Hematopoietic multipotent progenitor cell (in vitro differentiated cells): ENCODE measurements at places on chromosomes 6 and 20.

- no peak for DNase-seq
Observed at GRCh38 chr20:48416002-48416401, 411.8 kb downstream of the PREX1 start.

- no peak for DNase-seq
Observed at GRCh38 chr6:81088145-81088544, 664.3 kb downstream of the TENT5A start.

GRCh38 chr6:170290296-170291128 lies at the start of gene DLL1:
DLL1 (minus strand) TSS chr6:170291078; CDS start chr6:170290139, 939 bp downstream.
- peak; percentile 43 for DNase-seq

- peak; percentile 73 for DNase-seq
Observed at GRCh38 chr6:142945049-142945445, at the start of gene HIVEP2. HIVEP2 (minus strand) TSS chr6:142945176; CDS start chr6:142774738, 170,438 bp downstream.

- DNase-seq, result no peak
Observed at GRCh38 chr6:106745197-106745770, 115.9 kb downstream of the QRSL1 start.

DNA sequence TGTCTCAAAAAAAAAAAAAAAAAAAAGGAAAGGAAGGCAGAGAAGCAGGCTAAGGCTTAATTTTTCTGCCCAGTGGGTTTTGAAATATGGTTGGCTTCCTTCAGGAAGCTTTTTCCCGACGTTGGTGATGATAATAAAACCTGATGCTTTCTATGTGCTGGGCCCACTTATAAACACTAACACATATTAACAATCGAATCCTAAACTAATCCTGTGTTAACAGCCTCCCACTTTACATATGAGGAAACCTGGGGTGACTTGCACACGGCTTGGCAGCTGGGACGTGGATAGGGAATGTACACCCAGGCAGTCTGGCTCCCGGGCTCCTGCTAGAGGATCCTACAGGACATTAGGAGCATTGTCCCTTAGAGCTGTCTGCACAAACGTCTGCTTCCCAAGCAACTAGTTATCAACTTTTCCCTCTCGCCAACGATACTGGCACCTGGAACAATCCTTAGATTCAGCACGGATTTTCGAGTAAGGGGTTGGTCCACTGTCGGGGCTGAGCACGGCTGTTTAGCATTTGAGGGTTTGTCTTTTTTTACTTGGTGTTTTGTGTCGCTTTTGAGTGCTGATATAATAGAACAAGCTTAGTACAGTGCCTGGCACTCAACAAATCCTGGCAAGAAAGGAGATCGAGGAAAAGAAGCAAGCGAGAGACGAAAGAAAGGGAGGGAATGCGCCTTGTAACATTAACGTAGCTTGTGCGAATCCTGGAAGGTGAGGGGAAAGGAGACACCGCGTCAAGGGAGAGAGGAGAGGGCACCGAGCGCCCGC lies 622 bp upstream of the KIZ start:
- DNase-seq, result no peak

DNA sequence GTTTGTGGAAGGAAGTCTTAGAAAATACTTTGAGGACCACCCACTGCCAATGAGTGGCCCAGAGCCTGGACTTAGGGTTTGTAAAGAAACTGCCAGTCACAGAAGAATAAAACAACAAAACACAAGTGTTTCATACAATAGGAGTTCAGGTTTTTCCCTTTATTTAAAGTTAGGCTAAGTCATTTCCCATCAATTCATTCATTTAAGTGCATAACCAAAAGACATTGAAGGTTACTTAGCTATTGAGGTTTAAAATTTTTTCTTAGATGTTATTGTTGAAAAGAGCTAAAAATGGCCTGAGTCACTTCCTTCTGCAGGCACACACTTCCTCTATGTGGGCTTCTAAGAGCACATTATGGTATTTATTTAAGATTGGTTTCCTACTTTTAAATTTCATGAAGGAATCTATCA lies 54.2 kb downstream of the ARMC2 start:
- DNase-seq, result peak; percentile 87

DNA sequence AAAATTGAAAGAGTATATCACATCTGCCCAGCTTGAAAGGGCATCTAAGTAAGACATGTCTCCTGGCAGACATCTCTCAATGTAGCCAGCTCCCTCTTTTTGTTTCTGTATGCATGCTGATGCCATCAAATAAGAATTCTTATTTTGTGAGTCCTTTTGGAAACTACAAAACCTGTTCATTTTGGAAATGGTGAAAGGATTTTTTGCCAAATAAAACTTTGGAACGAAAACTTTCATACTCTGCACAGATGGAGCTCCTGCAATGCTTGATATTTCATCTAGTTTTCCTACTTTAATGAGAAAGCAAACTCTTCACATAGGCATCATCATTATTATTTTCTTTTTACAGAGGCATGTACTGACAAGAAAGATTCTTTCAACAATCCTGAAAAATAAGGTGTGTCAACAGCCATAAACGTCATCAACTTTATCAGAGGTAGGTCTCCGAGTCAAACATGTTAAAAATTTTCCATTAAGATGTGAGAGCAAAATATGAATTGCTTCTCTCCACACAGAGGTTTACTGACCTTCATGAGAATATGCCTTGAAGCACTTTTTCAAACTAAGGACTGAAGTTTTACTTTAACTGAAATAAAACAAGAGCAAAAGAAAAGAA lies 26.2 kb upstream of the CMTR1 start:
- DNase-seq, result no peak

- no peak for DNase-seq
Observed at GRCh38 chr20:40471261-40471629, 217.8 kb downstream of the MAFB start.

GRCh38 chr20:38883081-38883980 lies 42.9 kb upstream of the FAM83D start:
- no peak for DNase-seq

DNA sequence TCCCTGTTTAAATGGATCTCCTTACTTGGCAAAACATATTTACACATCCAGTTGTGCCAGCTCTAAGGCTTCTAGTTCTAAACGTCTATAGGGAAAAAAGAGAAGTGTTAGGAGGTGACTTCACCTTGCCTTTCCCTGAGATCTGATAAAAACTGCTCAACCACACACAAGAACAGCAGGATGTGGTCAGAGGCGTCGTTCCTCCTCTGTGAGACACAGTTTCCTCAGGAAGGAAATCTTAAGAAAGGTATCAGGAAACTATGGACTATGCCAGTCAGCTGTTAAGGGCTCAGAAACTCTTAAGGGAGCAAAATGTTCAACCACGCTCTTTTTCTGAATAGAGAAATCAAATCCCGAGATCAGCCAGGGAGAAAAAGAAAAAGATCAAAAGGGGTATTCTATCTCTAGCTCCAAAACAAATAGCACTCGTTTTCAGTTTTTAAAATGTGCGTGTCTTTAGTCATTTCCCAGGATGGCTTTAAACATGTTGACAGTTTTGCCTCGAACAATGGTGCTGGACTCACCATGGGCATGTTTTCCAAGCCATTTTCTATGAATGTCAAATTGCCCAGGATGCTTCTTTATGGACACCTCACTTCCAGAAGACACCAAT lies 154.5 kb downstream of the HACE1 start:
- DNase-seq, result peak; percentile 82

GRCh38 chr6:6795393-6795792 lies 206.9 kb downstream of the LY86 start:
- DNase-seq, result no peak

- DNase-seq, result no peak
Observed at GRCh38 chr6:123564361-123564760, 72.4 kb downstream of the TRDN start.

DNA sequence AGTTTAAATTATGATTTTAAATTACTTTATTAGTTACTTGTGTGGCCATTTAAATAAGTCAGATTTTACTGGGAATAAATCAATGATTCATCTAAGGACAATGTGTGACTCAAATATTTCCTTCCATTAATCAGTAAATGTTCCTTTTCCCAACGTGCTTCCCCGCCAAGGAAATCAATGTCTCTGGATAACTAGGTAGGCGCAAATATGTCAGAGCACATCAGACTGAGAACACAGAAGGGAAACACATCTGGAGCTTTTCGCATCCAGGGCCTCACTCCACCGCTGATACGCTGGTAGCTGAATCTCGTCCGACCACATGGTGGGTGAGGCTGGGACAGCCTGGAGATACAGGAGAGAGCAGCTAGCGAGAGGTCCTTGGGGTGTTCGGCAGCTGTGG lies 56.4 kb upstream of the RPS6KA2 start:
- no peak for DNase-seq

GRCh38 chr6:147639279-147639678 lies 130.8 kb downstream of the SAMD5 start:
- DNase-seq, result no peak

- DNase-seq, result no peak
Observed at GRCh38 chr6:168109171-168109570, 30.2 kb upstream of the FRMD1 start.

GRCh38 chr6:75396005-75396800 lies 97.4 kb downstream of the FILIP1 start:
- DNase-seq, result no peak

DNA sequence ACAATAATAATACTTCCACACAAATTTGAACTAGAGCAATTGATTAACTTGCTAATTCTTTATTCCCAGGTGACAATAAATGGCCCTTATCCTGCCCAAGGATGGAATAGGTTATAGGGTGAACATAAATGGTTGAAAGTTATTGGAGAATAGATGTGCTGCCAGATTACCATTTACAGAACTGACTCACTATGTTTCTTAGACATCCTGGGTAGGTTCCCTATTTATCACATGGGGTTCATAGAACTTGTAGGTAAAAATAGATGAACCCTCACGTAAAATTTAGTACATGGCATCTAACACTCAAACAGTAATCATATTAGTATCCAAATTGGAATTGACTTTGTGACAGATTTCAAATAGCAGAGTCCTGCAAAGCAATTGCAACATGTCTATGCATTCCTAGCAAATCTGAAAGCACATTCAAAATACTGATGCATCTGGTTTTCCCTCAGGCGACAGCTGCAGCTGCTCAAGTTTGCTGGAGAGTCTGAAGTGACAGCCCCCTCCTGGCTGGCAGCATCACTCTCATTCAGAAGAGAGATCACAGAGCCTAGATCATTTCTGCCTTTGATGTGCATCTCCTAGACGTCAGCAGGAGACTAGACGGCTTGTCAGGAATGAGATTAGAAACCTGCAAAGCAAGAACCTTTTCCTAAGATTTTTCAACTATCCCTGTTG lies 80.2 kb upstream of the RNF217 start:
- no peak for DNase-seq

GRCh38 chr20:62780696-62781095 lies 15.6 kb upstream of the MRGBP start:
- no peak for DNase-seq

DNA sequence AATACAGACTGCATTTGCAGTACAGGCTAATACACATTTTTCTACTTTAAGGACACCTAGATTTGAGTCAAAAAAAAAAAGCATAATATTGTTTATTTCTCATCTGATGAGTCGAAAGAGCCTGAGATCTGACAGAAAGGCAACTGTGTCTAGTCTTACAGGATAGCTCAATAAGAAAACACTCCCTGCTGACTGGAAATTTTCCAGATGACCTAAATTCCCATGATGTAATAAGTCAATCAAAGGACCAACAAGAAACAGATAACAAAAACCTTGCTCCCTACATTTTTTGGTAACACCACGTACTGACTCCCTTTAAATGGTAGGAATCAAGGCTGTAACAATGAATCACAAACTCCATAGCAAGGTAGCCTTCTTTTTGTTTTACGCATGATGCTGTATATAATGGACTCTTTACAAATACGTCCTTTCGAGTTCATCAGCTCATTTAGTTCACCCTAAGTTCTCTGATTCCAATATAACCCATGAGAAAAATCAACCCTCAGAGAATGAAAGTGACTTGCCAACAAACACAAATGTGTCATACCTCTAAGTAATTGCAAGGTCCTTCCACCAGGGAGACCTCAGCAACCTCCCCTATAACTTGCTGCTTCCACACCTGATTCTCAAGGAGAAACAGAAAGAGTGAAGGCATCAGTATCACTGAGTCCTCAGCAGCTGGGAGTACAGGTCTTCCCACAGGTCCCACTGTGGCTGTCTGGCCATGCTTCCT lies 12.1 kb downstream of the TBX18 start:
- no peak for DNase-seq

- no peak for DNase-seq
Observed at GRCh38 chr6:87378947-87379346, 28.8 kb upstream of the CFAP206 start.

- DNase-seq, result no peak
Observed at GRCh38 chr6:71481801-71482200, 193.2 kb downstream of the OGFRL1 start.

DNA sequence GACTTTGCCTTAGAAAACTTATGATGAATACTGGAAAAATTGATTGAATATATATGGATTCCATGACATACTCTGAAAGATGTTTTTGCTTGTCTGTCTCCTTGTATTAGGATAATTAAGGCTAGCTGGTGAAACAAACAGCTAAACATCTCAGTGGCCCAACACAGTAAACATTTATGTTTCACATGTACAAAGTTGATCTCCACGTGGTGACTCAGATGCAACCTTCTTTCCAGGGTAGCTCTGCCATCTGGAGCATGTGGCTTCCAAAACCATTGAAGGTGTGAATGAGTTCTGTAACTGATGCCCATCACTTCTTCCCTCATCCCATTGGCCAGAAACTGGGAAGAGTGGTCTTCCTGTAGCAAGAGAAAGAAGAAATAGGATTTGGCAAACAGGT lies 196.3 kb downstream of the TSHZ2 start:
- no peak for DNase-seq
